ENCODE measurements at places on chromosomes 16 and 17. TPM values are rescaled to one million over a fixed set of nuclear protein-coding genes. Genes with fewer than 3 reads are reported as not detected.

- no peak for DNase-seq
Measured at GRCh38 chr17:49798182-49798581, 9.7 kb downstream of the KAT7 start.

GRCh38 chr17:64327201-64327930, 63.3 kb downstream of the PECAM1 start:
- DNase-seq, result no peak

DNA sequence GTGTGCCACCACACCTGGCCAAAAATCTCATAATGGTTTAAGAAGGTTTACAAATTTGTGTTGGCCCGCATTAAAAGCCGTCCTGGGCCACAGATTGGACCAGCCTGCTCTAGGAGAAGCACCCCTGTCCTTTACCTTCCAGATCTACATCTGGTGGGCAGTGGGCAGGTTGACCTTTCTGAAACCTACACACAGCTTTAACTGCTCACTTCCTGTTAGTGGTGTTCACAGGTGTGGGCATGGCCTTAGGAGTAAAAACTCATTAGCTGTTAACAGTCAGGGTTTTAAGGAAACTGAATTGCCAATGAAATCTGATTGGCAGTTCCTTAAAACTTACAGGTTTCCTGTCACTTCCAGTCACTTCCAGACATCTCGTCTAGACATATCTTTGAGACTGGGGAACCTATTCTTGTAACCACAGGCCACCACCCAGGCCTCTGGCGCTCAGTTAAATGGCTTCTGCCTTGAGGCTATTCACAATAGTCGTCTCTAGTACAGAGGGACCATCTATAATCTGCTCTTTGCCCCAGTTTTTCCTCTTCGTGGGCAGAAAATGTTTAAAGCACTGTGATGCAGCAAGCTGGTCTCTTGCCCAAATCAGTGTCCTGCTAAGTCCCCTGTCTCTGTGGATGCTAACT, 29.3 kb downstream of the GNGT2 start:
- DNase-seq, result no peak

GRCh38 chr16:30901201-30902028, 5.0 kb downstream of the CTF1 start:
- DNase-seq, result no peak

- no peak for DNase-seq
Measured at GRCh38 chr17:82399041-82399441, 19.1 kb upstream of the HEXD start.

DNA sequence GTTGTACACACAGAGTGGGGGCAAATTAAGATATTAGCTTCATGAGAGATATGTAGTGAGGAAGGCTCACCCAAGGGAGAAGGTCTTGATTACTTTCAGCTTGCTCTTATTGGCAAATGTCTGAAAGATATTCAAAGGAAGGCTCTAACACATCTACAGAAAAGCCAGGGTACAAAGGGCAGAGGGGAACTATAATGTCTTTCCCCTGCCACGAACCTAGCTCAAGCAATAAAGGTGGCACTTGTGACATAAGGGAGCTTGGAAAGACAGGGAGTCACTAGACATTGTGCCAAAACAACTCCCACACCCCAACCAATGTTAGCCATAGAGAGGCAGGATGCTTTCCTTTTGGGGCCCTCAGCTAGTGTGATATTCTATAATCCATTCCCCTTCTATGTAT, 52.2 kb upstream of the SOX9 start:
- DNase-seq, result no peak

DNA sequence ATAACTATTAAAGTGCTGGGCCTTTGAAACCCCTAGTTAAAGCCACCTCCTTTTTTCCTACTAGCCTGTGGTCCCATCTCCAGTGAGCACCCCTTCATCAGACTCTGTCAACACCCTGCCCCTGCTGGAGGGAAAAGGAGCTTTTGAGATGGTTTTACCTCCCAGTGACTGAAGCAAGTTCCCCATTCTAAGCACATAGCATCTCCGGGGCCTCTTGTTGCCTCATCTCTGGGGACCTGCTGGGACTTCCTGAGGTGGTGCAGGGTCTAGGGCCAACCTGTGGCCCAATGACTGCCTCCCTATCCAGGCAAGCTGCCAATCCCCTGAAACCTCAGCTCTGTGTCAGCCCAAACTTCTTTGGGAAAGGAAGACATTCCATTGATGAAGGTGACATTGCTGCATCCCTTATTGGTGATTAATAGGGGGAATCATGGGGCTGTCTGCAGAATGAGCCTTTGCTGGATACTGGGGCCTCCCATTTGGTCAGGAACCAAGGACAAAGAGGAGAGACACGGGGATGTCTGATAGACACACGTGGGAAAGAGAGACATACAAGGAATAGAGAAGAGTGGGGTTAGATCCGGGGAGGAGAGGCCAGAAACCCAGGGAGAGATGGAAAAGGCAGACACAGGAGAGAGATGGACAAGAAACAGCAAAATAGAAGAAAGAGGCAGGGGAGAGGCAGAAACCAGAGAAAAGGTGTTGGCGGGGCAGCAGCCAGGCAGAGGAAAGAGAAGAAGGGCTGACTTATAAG, 2.4 kb downstream of the C1QL1 start:
- DNase-seq, result no peak

GRCh38 chr17:82296511-82297279, 20.7 kb downstream of the CD7 start:
- no peak for DNase-seq

DNA sequence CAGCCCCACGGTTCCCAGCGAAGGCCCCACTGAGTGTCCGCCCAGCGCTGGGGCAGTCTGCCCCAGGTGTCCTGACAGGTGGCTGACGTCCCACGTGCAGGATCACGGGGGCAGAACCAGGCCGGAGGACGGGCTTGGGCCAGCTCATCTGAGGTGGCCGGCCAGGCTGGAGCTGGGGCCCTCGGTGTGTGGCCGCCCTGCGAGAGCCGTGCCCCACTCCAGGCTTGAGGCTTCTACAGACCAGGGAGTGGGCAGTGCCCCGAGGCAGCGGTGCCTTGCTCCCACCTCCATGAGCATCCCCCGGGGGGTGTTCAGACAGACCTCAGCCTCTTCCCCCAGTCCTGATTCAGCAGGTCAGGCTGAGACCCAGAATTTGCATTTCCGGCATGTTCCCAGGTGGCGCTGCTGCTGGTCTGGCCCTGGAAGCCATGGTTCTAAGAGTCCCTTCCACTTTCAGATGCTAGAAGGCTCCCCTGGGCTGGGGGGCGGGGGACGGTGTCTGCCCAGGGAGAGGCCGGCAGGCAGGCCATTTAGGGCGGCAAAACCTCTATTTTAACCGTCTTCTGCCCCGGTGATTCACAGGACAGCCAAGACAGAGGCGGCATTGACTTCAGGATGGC, 35.4 kb upstream of the PABPN1L start:
- DNase-seq, result peak; percentile 48

DNA sequence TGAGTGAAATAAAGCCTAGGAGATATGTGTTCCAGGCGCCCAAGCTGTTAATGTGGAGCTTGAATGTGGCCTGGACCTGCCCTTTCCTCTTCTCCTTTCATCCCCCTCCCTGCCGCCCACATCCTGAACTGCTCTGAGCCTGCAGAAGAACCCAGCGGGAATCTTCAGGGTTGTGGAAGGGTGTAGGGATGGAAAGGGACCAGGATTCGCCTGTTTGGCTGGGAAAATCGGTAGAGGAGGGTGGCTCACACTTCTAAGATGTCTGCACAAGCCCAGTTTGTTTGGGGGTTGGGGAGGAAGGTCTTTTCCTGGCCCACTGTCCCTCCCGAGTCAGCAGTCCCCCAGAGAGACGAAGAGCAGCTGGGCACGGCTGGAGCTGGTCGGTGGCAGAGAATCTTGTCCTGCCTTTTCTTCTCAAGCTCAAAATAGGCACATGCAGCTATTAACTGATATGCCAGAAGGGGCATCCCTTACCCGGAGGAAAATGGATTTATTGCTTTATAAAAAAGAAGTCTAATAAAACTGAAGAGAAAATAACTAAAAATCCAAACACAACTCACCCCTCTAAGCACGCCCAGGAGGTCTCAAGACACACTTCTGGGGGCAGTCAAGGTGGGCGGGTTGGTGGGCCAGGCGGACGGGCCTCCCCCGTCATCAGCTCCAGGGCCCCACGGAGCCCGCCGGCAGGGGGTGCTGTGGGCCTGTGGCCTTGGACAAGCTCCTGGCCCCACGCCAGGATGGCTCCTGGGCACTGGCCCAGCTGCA, 11.5 kb upstream of the PITPNA start:
- peak; percentile 86 for DNase-seq

- no peak for DNase-seq
Measured at GRCh38 chr16:2498531-2499253, 15.1 kb upstream of the ATP6V0C start.

DNA sequence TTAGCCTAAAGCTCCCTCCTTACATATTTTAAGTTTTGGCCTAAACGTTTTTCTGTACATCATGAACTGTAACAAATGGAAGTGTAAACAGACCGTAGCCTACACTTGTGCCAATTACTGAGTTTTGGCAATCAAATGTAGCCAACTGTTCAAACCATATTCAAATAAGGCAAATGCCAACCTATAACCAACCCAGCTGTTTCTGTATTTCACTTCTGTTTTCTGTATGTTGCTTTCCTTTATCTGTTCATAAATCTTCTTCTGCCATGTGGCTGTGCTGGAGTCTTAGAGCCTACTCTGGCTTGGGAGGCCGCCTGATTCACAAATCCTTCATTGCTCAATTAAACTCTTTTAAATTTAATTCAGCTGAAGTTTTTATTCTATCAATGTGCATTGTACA, 6.9 kb upstream of the C16orf78 start:
- DNase-seq, result no peak

DNA sequence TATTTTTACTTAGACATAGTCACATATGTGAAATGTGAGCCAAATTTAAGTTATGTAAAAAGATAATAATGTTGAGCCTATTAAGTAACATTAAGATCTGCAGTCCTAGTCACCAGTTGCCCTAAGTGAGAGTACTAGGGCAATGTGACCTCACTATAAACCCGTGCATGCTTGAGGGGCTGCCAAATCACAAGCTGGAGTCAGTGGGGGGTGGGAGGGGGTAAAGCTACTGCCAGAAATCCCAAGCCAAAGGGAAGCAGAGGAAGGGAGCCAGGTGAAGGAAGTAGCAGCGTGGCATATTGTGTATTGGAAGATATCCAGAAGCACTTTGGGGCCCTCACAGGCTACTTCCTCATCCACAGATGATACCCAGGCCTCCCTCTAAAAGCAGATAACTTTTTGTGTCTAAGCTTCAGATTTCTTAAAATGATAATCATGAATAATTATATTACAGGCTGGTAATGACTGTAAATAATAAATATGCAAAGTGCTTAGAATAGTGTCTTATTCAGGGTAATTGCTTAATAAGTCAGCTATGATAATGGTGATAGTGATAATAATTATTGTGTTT, 134.1 kb downstream of the CA10 start:
- no peak for DNase-seq

DNA sequence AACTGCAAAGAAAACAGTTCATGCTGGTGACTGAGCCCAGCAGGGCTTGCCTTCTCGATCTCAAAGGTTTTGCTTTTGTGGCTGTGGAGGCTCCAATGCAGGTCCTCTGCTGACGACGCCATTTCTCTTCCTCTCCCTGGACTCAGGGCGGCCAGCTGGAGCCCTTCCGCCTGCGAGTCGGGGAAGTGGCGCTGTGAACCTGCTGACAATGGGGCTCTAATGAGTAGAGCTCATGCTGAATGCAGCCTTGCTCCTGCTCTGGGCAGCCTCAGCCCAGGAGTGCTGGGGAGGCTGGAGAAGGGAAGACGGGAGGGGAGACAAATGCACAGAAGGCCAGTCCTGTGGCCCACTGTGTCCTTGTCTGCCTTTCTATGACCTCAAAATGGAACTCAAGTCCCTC, 43.8 kb downstream of the VAC14 start:
- no peak for DNase-seq

- no peak for DNase-seq
Measured at GRCh38 chr16:2826591-2827373, 3.3 kb upstream of the ZG16B start.

DNA sequence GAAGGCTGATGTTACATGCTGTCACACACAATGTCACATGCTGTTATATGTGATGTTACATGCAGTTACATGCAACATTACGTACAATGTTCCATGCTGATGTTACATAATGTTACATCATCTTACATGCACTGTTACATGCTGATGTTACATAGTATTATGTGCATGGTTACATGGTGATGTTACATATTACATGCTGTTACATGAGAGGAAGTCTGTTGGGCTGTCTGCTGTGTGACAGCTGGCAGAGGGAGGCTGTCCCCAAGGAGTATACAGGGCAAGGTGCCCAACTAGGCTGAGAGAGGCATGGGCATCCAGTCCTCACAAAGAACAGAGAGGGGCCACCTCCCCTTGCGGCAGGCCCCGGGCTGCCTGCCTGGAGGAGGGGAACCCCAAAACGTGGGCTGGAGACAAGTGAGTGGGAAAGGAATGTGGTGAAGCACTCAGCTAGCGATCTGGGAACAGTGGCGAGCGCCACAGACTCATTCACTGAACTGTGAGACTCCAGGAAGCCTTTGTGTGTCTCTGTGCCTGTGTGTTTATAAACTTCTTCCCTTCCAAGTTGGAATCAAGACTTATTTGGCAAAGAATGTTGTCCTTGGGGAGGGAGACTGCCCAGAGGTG, 30.6 kb downstream of the TMEM92 start:
- no peak for DNase-seq

DNA sequence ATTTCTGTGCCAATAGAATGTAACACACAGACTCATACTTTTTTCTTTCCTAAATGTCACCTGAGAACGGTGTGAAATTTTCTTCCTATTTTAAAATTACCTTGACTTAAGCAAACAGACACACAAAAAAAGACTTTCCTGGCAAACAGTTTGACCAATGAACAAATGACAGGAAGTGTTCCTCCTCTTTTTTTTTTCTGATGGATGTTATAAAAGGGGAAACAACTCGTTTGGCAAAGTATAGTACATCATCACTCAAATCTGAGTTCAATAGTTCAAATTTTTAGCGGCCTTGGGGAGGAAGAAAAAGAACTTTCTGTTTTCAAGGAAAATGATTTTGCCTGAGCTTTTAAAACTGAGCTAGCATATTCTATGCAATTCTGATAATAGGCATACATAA, 19.8 kb downstream of the HS3ST3A1 start:
- no peak for DNase-seq

- no peak for DNase-seq
Measured at GRCh38 chr16:89198417-89199240, 1.7 kb downstream of the SLC22A31 start.

GRCh38 chr16:89149386-89149785, 22.2 kb upstream of the CDH15 start:
- DNase-seq, result peak; percentile 51

HSD3B7 gene
- total RNA-seq, result 12.2 TPM

MEIOB gene
- total RNA-seq, result 6.3 TPM

CENPV gene
- total RNA-seq, result 312 TPM

CEP295NL gene
- 0.62 TPM for total RNA-seq

CIBAR2 gene
- not detected for total RNA-seq

SEPHS2 gene
- total RNA-seq, result 35.2 TPM

HIC1 gene
- total RNA-seq, result not detected

ETV4 gene
- total RNA-seq, result 126 TPM

UBE2I gene
- total RNA-seq, result 117 TPM

HBM gene
- not detected for total RNA-seq

LHX1 gene
- 0.58 TPM for total RNA-seq

TM4SF5 gene
- not detected for total RNA-seq

MARVELD3 gene
- 32.7 TPM for total RNA-seq

CCL4 gene
- total RNA-seq, result not detected

AOC3 gene
- 1.4 TPM for total RNA-seq

ALOX12 gene
- total RNA-seq, result 0.66 TPM

CDIPT gene
- 60.0 TPM for total RNA-seq

TMED6 gene
- total RNA-seq, result not detected

GLIS2 gene
- 9.0 TPM for total RNA-seq

PYY gene
- 0.56 TPM for total RNA-seq

USP43 gene
- total RNA-seq, result 7.2 TPM

CEP112 gene
- total RNA-seq, result 3.7 TPM
